ENCODE measurements at places on chromosomes 2 and 18.

DNA sequence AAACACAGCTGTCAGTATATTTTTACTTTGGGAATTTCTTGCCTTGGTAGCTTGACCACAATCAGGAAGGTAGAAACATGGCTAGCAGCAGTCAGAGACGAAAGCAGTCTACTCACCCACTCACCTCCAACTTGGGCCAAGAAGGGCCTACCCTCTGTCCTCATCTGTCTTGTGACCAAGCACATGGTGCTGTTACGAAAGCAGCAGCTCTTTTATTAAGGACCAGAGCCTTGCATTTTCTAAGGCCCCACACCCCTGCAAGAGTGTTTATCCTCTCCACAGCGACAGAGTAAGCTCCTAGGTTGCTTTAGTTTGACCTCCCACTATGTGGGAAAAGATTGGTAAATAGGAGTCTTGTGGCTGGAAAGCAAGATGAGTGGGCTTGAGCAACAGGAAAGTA, 31.3 kb upstream of the MSTN start:
- DNase-seq: peak; percentile 90

DNA sequence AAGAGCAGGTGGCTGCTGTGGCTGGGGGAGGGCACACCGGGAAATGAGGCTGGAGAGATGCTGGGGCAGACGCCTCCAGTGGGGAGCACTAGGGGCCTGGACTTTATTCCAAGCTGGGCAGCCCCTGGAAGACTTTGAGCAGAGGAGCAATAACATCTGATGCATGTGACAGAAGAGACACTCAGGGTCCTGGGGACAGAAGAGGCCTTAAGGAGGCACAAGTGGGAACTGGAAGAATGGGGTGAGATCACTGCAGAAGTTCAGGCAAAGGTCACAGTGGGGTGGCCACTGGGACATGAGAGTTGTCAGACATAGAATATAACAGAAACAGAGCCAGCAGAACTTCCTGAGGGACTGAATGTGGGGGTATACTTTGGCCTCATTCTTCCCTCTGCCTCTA, 24.0 kb downstream of the TGFA start:
- peak; percentile 85 for DNase-seq

- DNase-seq: peak; percentile 76
Measured at GRCh38 chr2:12448846-12449505, 267.8 kb upstream of the TRIB2 start.

- DNase-seq: no peak
Measured at GRCh38 chr2:60725466-60725865, 30.6 kb upstream of the PAPOLG start.

DNA sequence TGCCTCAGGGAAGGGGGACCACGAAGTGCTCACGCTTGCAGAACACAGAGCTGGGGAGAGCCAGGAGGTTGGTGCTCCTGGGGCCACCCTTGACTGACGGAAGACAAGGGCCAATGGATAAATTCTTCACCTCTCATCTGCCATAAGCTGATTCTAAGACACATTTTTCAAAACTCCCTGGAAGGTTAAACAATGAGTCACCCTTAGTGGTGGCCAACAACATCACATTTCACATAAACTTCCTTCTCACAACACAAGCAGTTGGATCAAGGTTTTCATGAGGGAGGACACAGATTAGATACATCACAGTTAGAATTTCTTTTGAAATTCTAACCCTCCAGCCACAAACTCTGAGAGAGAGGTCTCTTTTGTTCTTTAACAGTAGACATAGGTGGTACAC, 713.6 kb upstream of the POU3F3 start:
- DNase-seq: no peak

DNA sequence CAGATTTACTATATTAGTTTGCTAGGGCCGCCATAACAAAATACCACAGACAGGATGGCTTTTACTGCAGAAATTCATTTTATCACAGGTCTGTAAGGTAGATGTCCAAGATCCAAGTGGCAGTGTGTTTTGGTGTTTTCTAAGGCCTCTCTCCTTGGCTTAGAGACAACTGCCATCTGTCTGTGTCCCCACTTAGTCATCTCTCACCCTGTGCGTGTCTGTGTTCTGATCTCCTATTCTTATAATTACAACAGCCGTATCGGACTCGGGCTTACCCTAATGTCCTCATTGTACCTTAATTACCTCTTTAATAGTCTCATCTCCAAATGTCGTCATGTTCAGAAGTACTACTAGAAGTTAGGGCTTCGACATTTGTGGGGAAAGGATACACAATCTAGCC, 362.3 kb upstream of the CDH19 start:
- no peak for DNase-seq

GRCh38 chr2:39513641-39514094, 76.6 kb upstream of the MAP4K3 start:
- DNase-seq: peak; percentile 94

DNA sequence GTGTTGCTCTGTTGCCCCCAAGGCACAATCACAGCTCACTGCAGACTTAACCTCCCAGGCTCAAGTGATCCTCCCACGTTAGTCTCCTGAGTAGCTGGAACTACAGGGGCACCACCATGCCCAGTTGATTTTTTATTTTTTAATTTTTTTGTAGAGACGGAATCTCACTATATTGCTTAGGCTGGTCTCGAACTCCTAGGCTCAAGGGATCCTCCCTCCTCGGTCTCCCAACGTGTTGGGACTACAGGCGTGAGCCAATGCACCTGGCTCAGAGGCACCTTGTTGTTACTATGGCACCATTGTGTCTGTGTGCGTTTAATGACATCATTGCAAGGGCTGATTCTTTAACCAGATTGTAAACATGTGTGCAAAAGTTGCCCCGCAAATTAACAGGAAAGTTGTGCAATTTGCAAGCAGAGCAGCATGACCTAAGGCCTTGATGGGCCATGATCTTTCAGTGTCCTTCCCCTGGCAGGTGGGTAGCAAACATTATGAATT, 22.6 kb downstream of the TCF23 start:
- DNase-seq: no peak

GRCh38 chr18:40485318-40485717, 1469.7 kb upstream of the PIK3C3 start:
- no peak for DNase-seq

DNA sequence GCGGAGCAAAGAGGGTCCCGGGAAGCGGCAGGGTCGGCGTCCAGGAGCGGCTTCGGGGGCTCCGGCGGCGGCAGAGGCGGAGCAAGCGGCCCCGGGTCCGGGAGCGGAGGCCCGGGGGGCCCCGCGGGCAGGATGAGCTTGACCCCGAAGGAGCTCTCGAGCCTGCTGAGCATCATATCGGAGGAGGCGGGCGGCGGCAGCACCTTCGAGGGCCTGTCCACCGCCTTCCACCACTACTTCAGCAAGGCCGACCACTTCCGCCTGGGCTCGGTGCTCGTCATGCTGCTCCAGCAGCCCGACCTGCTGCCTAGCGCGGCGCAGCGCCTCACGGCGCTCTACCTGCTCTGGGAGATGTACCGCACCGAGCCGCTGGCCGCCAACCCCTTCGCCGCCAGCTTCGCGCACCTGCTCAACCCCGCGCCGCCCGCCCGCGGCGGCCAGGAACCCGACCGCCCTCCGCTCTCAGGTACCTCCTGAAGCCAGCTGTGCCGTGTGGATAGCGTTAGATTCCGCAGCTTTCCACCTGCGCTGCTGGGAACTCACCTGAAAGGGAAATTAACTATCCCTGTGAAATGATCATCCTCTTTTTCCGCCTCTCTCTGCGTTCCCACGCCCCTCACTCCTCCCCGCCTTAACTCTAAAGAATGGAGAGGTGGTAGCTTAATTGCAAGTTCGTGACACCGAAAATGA, 472 bp downstream of the CNOT11 start:
- peak; percentile 81 for DNase-seq

- DNase-seq: no peak
Measured at GRCh38 chr18:61926532-61926931, 33.7 kb upstream of the RNF152 start.

DNA sequence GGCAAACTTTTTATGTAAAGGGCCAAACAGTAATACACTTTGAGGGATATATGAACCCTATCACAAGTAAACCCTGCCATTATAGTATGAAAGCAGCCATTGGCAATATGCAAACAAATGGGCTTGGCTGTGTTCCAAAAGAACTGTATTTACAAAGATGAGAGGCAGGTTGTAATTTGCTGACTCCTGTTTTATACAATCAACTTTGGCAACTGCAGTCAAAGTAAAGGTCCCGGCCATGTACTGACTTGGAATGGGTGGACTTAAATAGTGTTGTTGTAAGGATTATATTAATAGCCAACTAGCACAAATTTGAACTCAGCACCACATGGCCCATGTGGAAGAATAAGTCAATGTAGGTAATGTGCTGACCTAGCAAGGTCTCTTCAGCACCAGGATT, 223.4 kb downstream of the WDPCP start:
- DNase-seq: no peak

GRCh38 chr18:27188309-27188708, 3.2 kb upstream of the CHST9 start:
- no peak for DNase-seq

- no peak for DNase-seq
Measured at GRCh38 chr2:235827585-235827992, 333.7 kb downstream of the AGAP1 start.

- peak; percentile 33 for DNase-seq
Measured at GRCh38 chr2:169002161-169002738, 28.9 kb downstream of the ABCB11 start.

- no peak for DNase-seq
Measured at GRCh38 chr2:100237163-100237562, 85.1 kb downstream of the LONRF2 start.

GRCh38 chr2:216159144-216159543, 50.0 kb downstream of the XRCC5 start:
- no peak for DNase-seq

DNA sequence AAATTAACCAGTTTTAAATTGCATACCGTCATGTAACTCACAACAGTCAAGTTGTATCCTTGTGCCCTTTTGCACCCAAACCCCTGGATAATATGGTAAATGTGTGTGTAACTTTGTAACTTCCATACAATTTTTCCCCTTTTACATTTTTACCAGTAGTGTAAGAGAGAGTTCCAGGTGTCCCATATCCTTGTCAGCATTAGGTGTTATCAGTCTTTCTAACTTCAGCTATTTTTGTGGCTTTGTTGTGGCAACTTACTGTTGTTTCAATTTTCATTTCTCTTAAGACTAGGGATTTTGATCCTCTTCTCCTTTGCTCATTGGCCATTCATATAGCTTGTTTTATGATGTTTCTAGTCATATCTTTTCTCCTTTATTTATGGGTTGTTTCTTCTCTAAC, 94.6 kb downstream of the LCLAT1 start:
- no peak for DNase-seq

DNA sequence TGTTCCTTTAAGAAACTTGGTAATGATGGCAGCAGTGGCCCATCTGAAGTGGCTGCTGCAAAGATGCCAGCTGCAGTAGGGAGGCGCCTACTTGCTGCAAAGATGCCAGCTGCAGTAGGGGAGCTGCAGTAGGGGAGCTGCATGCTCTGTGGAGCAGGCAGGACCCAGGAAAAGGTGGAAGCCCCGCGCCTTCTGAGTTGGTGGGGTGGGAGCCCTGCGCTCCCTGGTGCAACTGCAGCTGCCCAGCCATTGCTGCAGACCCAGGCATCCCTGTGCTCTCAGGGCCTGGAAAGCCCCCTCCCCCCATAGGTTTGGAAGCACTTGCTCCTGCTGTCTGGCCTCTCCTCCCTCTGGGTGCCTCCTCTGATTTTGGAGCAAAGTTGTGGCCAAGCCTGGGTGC, 155.3 kb downstream of the DPP4 start:
- DNase-seq: no peak

DNA sequence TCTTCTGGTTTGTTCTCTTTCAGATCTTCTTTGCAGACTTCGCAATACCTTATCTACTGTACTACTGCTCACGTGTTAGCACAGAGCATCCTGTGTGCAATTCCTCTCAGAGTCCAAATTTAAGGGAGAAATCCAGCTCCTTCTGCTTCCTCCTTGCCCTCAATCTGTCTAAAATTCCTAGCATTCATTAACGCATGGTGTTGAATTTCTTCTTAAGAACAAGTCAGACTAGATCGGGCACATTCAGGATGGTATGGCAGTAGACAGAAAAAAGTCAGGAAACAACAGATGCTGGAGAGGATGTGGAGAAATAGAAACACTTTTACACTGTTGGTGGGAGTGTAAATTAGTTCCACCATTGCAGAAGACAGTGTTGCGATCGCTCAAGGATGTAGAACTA, 206.1 kb upstream of the CDH7 start:
- DNase-seq: no peak

DNA sequence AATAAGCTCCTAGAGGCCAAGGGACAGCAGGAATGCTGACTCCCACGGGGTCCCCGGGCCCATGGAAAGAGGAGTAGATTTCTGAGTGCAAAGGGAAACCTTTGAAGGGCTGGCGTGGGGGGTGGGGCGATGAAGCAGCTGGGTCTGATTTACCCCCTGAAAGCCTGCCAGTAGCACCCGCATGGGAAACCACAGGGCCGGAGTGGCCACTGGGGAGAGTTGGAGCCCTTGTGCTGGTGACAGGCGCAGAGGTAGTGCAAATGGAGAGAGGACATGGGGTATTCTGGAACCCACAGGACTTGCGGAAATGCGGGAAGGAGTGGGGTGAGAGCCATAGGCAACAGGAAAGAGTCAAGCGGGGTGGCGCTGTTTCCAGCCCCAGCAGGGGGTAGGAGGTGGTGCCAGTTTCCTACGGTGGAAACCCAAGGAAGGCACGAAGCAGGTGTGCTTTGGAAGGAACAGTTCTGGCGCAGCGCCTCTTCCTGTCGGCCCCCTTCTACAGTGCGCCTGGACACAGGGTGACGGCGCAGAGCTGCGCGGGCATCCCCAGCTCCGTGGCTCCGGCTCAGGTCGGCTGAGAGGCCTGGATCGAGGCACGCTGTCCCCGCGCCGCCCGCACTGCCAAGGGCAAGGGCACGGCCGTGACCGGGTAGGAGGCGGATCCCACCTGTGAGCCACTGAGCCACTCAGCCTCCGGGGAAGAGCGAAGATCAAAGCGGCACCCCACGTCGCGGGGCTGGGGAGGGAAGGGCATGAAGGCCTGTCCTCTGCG, 149.0 kb upstream of the GLI2 start:
- DNase-seq: no peak

- no peak for DNase-seq
Measured at GRCh38 chr2:106869512-106870275, 16.3 kb downstream of the ST6GAL2 start.

- DNase-seq: peak; percentile 36
Measured at GRCh38 chr2:148524519-148524919, 120.0 kb upstream of the EPC2 start.

- no peak for DNase-seq
Measured at GRCh38 chr2:45344502-45344901, 266.6 kb downstream of the SRBD1 start.

DNA sequence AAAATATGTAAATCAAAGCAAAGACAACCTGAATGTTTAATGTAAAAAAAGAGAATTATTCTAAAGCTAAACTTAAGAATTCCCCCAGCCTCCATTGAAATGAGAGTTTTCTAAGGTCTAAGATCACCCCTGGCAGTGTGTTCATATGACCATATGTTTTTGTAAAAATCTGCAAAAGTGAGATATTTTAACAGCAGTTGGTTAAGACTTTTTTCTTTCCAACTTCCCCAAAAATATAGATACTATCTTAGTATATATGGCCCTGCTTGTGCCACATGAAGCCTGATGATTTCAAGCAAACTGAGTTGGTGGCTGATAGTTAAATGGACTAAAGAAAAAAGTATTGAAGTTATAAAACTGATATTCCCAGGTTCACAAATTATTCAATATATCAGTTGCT, 35.4 kb downstream of the ZNF804A start:
- DNase-seq: no peak

All from suppressor macrophage (primary cell).